ENCODE measurements at places on chromosomes 3 and 15.
A peak's percentile ranks its signal among the peaks of the same experiment; 100 is the strongest.

GRCh38 chr15:66097151-66098021, 156.2 kb downstream of the MEGF11 start:
- DNase-seq: no peak

- DNase-seq: no peak
Measured at GRCh38 chr15:45648521-45649200, 13.8 kb downstream of the SQOR start.

GRCh38 chr15:81905889-81906288, 139.9 kb downstream of the MEX3B start:
- DNase-seq: no peak

- no peak for DNase-seq
Measured at GRCh38 chr15:100060276-100060926, 281.4 kb downstream of the ADAMTS17 start.

DNA sequence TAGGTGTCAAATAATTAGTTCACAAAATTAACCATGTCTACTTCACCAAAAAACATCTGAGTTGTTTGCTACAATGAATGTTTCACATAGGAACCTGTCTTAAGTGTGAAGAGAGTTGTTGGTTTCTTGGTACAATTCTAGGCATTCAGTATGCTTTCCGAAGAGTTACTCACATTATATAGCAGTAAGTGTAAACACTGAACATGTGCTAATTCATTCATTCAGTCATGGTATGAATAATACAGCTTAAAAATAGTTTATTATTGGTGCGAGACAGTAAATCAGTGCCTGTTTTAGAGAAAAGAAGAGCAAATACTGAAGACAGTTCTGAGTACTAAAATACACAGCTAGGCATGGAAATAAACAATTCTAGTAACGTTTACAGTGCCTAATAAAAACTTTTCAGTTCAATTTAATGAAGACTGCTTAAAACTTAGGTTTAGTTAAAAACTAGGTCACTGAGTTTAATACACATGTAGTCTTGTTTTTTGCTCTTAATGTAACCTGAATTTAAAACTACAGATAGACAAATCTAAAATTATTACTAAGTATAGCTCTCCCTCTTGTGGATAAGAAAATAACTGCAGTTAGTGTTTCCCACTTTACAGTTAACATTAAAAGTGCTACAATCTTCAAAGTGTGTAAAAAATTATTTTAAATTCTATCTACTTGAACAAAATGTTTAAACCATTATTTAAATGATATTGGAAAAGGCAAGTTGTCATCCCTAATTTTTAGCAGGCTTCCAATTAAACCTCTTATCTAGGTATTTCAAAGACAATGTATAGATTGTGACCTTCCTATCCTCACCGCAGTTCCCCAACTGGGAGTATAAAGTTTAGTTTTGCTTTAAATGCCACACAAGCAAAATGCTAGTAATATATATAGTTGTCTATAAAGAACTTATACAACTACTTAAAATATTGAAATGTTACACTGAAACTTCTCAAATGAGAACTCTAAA, 20.1 kb upstream of the ZCWPW2 start:
- no peak for DNase-seq

DNA sequence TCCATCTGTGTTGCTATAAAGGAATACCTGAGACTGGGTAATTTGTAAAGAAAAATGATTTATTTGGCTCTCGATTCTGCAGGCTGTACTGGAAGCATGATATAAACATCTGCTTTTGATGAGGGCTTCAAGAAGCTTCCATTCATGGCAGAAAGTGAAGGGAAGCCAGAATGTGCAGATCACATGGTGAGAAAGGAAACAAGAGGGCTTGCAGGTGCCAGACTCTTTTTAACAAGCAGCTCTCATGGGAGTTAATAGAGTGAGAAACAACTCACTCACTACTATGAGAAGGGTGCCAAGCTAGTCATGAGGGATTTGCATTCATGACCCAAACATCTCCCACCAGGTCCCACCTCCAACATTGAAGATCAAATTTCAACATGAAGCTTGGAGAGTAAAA, 247.2 kb downstream of the ZIC4 start:
- no peak for DNase-seq

DNA sequence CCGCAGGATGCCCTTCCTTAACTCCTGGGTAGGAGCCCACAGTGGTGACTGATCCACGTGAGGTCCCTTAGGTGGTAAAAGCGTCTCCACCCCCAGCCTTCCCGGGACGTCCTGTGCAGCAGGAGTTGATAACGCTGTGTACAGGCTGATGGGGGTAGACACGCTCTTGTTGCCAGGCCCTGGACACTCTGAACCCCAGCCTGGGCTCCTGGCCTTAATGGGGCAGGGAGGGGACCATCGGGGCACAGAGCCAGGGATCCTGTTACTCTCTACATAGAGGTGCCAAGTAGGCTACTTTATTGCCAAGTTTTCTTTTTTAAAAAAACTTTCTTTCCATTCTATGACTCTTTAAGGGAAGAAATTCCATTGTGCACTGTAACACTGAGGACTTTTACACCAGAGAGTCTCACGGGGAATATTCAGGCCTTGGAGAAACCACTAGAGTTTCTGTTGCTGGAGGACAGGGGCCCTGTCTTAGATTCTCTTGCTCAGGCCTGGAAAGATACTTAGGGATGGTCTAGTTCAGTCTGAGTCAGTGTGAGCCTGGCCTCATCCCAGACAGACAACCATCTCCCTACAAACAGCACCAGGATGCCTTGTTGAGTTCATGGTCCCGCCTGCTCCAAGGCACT, 104.3 kb upstream of the RNU6-1 start:
- no peak for DNase-seq

DNA sequence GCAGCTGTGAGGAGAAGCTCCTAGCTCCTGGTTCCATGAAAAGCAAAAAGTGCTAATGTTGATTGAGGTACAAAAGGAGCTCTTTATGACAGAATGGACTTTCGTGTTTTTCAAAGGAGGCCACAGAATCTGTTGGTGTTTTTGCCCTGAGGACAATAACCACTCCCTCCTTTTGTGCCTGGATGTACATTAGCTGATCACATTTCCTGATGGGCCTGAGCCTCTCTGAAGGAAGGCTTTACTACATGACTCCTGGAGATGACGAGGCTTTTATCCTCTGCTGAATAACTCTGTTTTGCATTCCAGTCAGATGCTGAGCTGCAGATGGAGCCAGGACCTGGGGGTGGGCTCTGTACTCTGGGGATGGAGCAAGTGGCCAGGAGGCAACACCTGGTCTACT, 301.9 kb downstream of the CACNA2D3 start:
- DNase-seq: no peak

DNA sequence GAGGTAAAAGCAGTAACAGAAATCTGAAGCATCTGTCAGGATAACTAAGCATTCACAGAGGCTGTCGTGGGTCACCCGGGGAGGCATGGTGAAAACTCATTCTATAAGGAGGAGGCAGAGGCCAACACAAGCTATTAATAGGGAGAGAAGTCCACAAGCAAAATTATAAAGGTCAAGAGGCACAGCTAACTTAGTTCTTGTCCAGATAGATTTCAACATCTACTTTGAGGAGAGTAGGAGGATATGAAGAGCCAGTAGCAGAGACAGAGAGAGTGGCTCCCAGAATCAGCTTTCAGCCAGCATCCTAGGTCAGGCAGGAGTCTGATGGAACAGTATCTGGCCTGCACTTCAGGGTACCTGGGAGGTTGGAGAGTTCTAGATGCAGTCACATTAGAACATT, 95.3 kb downstream of the STAC start:
- no peak for DNase-seq

DNA sequence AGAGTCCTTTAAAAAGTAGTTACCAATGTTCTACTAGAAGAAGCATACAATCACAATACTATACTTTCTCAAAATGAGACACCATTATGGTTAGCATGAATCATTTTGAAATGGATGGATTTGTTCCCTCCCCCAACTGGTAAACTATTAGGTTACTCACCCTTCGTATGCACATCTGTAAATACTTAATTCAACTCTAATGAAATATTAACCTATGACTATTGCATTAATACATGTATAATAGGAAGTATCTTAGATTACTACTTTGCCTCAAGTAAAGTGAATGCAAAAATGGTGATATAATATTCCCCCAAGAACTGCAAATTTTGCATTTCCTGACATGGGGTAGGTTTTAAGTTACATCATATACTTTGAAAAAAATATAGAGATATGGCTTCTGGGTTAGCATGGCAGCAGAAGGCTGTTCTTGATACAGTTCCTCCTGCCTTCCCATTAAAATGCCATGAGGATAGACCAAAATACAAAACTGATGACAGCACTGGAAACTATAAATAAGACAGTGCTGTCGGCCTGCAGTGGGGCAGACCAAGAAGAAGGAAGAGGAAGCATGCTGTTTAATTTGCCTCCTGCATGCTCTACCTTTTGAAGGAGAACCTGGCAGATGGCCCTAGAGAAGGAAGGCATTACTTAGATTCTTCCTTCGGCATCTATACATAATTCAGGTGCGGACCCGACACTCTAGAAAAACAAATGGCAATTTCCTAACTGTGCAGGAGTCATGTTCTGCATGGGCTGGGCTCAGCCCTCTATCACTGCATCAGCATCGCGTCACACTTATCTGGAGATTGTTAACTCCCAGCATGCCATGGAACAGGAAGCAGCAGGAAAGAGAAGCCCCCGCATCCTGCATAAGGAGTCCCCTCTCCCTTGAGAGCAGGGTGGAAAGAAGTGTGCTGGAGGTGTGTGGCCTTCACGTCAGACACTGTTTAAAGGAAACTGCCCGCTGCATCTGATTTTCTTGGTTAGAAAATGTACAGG, 41.8 kb upstream of the NEO1 start:
- no peak for DNase-seq

GRCh38 chr3:13053893-13054292, 19.3 kb downstream of the IQSEC1 start:
- DNase-seq: no peak

- DNase-seq: no peak
Measured at GRCh38 chr3:157543501-157544035, 40.4 kb upstream of the VEPH1 start.

GRCh38 chr3:85255949-85256348, 297.2 kb downstream of the CADM2 start:
- no peak for DNase-seq

- DNase-seq: no peak
Measured at GRCh38 chr3:6791161-6791560, 69.8 kb upstream of the GRM7 start.

- no peak for DNase-seq
Measured at GRCh38 chr3:116127464-116127863, 317.8 kb downstream of the LSAMP start.

GRCh38 chr15:59456114-59456513, 18.1 kb downstream of the FAM81A start:
- no peak for DNase-seq

DNA sequence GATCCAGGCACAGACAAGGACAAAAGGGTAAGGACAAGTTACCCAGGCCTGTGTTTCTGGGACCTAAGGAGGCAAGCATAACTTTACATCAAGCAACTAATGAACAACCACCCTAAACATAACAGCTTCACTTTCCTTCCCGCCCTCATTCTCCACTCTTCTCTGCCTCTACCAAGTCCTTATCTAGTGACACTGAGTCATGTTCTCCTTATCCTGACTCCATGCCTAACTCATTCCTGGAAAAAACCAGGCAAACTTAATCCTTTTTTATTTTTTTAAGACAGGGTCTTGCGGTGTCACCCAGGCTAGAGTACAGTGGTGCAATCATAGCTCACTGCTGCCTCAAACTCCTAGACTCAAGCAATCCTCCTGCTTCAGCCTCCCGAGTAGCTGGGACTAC, 44.5 kb downstream of the TMEM44 start:
- DNase-seq: no peak

DNA sequence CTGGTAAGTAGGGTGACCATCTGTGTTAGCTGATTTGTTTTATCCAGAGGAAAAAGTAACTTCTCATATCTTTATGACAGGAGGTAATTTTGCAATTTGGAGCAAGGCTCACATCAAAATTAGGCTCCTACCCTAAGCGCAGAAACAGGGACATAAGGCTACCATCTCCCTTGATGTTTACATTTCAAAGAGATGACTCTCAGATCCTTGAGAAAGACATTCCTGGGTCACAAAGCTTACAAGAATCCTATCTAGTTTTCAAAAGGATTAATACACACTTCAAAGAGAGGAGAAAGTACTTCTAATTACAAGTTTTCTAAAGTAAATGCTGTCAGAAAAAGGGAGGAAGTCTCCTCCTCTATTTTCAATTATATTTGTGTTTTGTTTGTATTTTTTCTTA, 7.0 kb downstream of the ZPLD1 start:
- DNase-seq: no peak

GRCh38 chr15:52348056-52348745, 52.6 kb upstream of the MYO5C start:
- no peak for DNase-seq

- DNase-seq: peak; percentile 83
Measured at GRCh38 chr3:110139048-110139447, 801.7 kb upstream of the DPPA4 start.

DNA sequence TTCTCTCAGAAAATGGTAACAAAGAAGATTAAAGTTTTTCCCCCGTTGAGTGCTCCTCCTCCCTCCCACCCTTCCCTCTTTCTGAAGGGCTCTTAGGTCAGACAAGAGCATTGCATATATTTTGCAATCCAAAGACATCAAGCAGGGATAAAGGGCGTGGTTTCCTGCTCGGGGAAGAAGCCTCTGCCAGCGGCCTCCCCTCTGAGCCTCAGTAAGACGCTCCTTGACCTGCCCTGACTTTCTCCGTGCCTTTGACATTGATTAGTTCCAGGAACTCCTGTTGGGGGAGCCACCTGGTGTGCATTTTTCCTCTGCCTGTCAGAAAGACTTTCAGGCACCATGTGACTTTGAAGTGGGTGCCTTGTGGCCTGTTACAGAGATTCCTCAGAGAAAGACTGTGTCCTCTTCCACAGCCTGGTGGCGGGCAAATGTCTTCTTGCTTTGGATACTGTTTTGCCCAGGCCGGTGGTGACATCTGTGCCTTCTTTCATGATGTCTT, 87.2 kb upstream of the TBL1XR1 start:
- peak; percentile 36 for DNase-seq

DNA sequence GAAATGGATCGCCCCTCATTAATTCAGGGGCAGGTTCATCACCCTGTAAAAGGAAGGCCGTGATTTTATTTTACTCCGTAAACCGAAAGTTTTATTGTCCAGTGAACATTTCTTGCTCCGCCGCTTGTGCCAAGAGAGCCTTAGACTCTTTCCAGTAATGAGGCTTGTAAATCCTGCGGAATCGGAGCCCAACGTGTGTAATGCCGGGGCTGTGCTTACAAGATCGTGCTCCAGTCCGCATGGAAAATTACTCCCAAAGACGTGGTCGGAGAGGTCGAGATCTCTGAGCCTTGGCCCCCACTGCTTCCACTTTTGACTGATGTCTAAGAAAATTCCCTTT, 649 bp upstream of the PLOD2 start:
- DNase-seq: no peak

DNA sequence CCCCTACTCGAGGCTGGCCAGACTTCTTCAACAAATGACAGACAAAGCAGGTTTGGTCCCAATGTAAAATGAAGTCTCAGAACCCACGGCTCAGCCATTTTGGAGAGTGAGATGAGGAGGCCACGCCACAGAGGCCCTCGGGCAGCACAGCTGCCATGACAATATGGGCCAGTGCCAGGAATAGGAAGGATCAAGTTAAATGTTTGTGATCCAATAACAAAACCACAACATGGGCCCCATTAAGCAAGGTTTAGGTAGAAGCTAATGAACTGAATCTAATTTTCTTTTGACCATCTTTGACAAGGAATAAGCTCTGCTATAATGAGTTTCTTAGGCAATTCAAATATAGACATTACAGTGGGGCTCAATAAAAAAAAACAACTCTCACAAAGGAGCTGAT, 52.6 kb downstream of the RFTN1 start:
- DNase-seq: peak; percentile 61
